ENCODE measurements at places on chromosomes 1 and 21.

GRCh38 chr1:153848805-153849204 is 73.6 kb downstream of the SLC27A3 start:
- no peak for DNase-seq

DNA sequence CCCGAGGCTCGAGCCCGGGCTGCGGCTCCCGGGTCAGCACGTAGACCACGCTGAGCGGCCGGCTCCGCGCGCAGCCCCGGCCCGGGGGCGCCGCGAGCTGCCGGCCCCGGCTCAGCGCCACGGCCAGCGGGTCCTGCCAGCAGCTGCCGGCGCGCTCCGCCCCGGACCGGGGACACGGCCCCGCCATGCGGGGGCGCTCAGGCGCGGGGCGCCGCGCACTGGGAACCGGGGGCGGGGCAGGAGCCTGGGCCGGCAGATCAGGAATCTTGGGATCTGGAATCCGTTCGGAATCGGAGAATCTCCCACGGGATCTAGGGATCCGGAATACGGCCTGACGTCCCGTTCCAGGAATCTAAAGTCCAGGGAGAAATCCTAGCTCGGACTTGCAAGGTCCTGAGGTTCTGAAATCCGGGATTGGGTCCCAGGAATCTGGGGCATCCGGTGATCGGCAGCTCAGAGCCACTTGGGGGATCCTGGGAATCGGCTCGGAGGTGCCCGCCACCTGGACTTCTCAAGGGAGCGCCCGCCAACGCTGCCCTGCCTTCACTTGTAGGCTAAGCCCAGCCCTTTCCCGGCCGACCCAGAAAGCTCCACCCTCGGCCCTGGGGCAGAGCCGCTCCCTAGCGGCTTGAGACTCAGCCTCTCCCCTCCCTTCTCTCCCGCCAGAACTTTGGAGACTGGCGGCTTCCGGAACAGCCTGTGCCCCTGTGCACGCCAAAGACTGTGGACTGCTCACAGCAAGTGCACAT is at the start of gene MAP3K6:
MAP3K6 (minus strand) TSS at position 551 of the 749 bp plus-strand sequence; CDS start at position 187, 364 bp downstream.
- DNase-seq, result peak; percentile 60

DNA sequence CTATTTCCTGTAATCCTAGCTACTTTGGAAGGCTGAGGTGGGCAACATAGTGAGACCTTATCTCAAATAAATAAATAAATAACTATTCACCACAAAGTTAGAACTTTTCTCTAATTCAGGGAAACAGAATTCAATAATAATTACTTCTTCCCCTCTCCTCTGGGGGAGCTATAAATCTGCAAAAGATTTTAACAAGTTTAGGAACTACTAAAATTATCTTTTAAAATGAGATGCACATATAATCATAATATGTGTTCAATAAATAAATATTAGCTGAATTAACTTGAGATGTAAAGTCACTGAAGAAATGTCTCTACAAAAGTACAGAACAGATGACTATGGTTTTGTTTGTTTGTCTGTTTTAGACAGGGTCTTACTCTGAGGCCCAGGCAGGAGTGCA is 14.1 kb downstream of the WDR47 start:
- no peak for DNase-seq

DNA sequence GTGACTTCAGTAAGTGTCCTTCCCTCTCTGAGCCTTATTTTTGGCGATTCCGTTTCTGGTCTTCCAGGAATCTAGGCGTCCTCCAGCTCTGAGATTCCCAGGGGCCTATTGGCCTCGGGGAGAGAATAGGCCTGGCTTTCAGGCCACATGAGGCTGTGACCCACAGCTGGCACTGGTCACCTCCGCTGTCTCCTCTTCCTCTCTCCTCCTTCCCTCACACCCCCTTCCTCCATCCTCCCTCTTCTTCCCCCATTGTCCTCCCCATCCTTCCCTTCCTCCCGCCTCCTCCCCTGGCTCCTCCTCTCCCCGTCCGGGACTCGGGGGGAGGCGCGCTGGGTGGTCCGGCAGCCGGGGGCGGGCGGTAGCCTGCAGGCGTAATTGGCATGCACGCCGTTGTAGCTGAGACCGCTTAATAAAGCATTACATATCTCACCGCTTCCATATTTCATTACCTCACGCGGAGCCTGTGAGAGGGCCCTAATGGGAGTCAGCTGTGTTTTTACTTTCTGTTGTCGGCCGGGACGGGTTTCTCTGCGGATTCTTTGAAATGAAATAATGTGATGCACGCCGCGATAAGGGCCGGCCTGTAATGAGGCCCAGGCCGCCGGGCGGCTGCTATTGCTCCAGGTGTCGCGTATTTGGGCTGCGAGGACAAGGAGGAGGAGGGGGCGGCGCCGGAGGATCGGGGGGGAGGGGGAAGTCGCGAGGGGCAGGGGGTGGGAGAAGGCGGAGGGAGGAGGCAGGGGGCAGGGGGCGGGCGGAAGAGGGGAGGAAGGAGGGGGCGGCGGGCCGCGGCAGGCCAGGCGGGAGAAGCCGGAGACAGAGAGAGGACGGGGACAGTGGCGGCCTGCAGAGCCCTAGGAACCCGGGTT is 95.3 kb downstream of the FOXD2 start:
- DNase-seq, result no peak

- DNase-seq, result peak; percentile 61
Measured at GRCh38 chr1:81549588-81550127, 251.1 kb upstream of the ADGRL2 start.

GRCh38 chr1:221514806-221515205 is 227.1 kb downstream of the DUSP10 start:
- no peak for DNase-seq

- no peak for DNase-seq
Measured at GRCh38 chr1:60037669-60038068, 35.9 kb downstream of the C1orf87 start.

GRCh38 chr21:28580585-28580984 is 412.1 kb downstream of the LTN1 start:
- DNase-seq, result no peak

DNA sequence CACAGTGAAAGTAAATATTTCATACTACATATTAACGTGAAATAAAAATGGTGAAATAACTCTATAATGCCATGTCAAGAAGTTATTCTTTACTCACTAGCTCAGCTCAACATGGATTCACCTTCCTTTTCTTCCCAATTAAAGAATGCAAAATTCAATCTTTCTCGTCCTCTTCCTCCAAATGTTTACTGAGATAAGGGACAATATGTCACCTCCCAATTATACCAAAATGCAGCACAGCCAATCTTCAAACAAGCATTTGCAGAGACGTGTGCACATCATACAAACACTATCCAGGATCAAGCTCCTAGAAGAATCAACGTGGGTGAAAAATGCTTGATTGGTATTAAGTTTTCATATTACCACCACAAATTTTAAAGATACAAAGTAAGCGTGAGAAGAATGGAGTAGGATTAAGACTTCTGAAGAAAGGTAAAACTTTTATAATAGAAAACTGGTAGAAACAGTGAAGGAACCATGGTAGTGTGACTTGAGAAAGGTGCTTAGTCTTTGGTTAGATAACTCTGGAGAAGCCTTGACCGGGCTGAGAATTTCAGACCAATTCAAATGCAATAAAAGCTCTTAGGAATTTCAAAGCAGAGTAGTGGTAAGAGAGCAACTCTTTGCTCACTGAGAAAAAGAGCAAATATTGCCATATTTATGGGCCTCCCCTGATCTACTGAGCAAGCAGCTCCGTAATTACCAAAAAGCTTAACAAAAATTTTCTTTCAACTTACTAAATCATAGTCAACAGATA is 7.2 kb downstream of the PTP4A2 start:
- DNase-seq, result no peak

GRCh38 chr1:36821386-36821785 is 212.9 kb downstream of the GRIK3 start:
- DNase-seq, result no peak

DNA sequence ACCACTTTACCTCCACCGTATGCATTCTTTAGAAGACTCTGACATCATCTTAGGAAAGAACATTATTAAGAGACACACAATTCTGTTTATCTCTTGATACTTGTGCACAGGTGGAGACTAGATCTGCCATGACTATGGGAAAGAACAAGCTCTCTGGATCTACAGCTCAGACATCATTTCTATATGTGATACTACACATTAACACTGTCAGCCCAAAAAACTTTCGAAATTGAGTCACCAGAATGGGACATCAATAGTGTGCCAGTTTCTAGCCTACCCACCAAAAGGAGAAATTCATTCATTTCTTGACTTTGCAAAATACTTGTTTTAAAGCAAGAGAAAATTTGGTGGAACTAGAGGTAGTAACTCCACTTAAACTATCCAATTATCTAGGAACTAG is 6.0 kb upstream of the EVI5 start:
- no peak for DNase-seq

- DNase-seq, result no peak
Measured at GRCh38 chr1:59952065-59952464, 25.5 kb upstream of the CYP2J2 start.

DNA sequence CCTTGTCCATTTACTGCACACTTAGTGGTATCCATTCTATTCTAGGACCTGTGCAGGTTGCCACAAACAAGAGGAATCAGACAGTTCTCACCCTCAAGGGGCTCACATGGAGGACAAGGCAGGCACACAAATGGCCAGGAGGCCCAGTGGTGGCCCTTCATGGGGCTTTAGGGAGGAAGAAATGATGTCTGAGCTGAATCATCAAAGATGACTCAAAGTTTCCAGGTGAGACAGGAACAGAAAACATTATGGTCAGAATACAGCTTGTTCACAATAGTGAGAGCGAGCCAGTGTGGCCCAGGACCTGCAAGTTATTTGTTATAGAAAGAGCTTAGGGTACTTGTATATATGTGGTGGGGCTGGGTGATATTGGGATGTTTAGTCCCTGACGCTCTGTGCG is 26.4 kb downstream of the SHISAL2A start:
- DNase-seq, result no peak

GRCh38 chr1:193030280-193030679 is 28.9 kb downstream of the UCHL5 start:
- DNase-seq, result no peak

GRCh38 chr1:156082309-156083091 is at the start of gene MEX3A:
Gene MEX3A (minus strand): TSS chr1:156082465. CDS start chr1:156081998, 467 bp downstream.
- peak; percentile 80 for DNase-seq

DNA sequence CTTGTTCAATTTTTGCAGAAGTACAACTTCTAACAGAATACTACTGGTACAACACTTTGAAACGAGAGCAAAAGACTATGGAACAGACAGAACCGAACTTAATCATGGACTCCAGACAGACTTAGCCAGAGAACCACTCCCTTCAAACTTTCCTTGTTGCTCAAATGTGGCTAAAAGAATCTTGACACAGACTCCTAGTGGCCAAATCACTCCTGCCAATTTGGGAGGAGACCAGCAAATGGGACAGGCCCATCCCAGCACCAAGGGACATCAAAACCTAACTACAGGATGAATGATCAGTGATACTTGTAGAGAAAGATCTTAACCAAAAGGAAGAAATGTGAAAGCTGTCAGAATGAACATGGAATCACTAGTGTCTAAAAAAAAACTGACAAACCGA is 154.0 kb downstream of the MATN1 start:
- no peak for DNase-seq

DNA sequence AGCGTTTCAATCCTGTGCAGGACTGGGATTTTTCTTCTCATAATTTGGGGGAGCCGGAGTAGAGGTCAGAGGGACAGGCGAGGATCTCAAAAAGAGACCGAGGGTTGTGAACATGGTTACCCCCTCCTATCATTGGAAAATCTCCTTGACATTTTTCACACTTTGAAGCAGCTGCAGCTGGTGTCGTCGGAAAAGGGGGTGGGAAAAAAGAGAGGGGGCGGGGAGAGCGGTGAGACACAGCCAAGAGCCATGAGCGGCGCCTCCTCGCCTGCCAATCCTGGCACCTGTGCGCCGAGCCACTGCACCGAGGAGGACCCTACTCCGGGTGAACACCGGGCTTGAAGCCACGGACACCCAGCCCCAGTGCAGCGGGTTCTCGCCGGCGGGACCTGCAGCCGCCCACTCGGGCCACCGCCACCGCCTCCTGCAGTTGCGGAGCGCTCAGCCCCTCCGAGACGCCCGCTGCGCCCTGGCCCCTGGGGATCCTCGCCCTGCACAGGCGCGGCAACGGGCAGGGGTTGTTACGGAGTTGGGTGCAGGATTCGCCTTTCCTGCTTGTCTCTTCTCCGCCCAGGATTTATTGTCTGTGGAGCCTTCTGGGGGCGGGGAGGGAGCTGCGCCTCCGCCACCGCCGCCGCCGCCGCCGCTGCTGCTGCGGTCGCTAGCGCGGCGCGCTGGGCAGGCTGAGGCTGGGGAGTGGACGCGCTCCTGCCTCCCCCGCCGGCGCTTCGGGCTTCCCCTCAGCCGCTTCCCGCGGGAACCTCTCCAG is at the start of gene LRRC7:
LRRC7 (plus strand) TSS at position 271 of the 769 bp plus-strand sequence. CDS start 718 bp downstream, outside the sequence.
- DNase-seq, result peak; percentile 74

DNA sequence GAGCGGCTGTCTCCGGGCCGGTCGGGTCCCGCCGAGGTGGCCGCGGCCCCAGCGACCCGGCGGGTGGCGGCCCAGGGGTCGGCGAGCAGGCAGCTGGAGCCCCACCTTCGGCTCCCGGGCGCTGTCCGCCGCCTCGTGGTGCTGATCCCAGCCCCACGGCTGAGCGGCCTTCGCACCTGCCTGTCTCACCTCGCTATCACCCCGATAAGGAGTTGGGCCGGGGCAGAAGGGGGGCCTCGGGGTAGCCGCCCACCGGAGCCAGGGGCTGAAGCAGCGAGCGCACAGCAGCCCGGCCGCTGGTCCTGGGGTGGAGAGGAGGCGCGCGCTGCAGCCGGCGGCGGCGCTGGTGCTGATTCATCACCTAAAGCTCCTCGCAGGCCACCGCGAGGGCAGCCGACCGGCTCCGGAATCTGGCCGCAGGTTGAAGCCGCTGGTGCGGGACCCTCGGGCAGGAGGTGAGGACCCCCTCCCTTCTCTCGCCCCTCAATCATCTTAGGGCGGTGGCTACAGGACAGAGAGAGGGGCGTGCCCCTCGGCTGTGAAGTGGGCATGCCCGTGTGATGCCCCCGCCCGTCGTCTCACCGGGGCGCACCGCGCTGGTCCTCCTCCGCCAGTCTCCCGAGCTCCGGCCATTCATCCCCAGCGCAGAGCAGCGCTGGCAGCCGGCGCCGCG is 575 bp downstream of the TRIM67 start:
- peak; percentile 13 for DNase-seq

- no peak for DNase-seq
Measured at GRCh38 chr1:9726905-9727595, 75.5 kb downstream of the PIK3CD start.

GRCh38 chr1:205124726-205125125 is 2.9 kb upstream of the RBBP5 start:
- no peak for DNase-seq

GRCh38 chr1:43453442-43454269 is at the start of gene HYI:
Gene HYI (minus strand): TSS chr1:43453931. CDS start chr1:43453793, 138 bp downstream.
- peak; percentile 86 for DNase-seq

Measured in NCI-H1105 treated with DMSO at 0.1 percent for 48 hours (cell line).